ENCODE measurements at places on chromosomes 12 and 14. TPM values are rescaled to one million over a fixed set of nuclear protein-coding genes. Genes with fewer than 3 reads are reported as not detected.

The SLC17A8 gene
- polyA plus RNA-seq = 0.35 TPM

DNA sequence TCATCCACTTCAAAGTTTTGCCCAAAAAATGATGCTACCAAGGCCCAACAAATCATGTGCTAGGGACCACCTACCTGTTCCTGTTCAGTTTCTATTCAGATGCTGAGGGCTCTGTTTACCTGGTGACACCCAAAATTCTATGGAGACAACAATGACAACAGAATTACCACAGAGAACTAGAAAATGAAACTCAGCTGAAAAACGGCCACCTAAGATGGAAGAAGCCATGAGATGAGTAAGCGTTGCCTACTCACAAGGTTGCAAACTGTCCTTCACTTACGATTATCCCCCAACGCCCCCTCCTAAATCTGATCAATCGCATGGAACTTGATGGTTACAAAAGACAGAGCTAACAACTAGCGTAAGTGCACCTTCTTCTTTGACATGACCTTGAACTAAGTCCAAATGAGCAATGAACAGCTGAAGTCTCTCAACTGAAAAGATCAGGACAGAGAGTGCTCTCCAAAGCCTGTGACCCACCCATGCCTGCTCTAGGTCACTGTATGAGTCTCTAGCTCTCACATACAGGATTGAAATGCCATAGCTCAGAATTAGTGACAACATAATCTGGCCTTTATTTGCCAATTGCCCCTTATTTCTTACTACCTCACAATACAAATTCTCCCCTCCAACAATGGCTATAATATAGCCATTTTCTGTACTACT lies at the start of gene RNASE11:
TSS of gene RNASE11 (minus strand) at position 513 of the 666 bp plus-strand sequence.
- no peak for DNase-seq

The OVCH1 gene
- 0.78 TPM for polyA plus RNA-seq

- DNase-seq = peak; percentile 82
Observed at GRCh38 chr14:67269298-67270060, 28.2 kb downstream of the PALS1 start.

DNA sequence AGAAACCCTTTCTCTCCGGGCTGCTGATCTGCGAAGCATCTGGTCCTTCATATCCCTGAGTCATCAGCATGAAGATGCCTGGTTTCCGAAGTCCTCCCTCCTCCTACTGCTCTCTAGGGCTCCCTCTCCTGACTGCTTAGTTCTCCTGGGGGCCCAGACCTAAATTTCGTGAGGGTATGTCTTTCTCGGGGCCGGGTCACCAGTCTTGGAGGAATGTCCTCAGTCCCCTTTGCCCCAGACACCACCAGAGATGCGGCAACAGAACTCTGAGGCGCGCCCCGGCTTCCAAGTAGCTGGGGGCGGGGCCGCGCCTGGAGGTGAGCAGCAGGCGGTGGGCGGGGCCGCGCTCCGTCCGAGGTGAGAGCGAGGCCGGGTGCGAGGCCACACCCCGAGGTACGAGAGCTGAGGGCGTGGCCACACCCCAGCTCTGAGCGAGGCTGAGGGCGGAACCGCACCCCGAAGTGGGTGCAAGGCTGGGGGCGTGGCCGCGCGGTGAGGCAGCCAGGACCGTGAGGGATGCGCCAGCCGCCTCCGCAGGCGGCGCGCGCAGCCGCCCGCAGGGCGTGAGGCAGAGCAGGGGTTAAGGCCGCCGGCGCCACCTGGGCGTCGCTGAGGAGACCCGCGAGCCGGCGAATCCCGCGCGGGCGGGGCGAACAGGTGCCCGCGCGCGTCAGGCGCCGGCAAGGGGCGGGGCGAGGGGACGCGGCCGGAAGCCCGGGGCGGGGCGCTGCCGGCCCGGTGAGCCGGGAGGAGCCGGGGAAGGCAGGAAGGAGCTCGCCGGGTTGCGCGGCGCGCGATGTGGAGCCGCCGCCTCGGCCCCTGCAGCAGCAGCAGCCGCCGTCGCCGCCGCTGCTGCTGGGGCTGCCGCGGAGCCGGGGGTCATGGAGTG lies at the start of gene BICDL1:
TSS of gene BICDL1 (plus strand) at position 765 of the 889 bp plus-strand sequence. CDS start 633 bp downstream, outside the sequence.
- peak; percentile 72 for DNase-seq

GRCh38 chr12:20366776-20367409 lies 1.4 kb upstream of the PDE3A start:
- DNase-seq = no peak

GRCh38 chr14:80637756-80638619 lies 303.6 kb downstream of the CEP128 start:
- DNase-seq = no peak

DNA sequence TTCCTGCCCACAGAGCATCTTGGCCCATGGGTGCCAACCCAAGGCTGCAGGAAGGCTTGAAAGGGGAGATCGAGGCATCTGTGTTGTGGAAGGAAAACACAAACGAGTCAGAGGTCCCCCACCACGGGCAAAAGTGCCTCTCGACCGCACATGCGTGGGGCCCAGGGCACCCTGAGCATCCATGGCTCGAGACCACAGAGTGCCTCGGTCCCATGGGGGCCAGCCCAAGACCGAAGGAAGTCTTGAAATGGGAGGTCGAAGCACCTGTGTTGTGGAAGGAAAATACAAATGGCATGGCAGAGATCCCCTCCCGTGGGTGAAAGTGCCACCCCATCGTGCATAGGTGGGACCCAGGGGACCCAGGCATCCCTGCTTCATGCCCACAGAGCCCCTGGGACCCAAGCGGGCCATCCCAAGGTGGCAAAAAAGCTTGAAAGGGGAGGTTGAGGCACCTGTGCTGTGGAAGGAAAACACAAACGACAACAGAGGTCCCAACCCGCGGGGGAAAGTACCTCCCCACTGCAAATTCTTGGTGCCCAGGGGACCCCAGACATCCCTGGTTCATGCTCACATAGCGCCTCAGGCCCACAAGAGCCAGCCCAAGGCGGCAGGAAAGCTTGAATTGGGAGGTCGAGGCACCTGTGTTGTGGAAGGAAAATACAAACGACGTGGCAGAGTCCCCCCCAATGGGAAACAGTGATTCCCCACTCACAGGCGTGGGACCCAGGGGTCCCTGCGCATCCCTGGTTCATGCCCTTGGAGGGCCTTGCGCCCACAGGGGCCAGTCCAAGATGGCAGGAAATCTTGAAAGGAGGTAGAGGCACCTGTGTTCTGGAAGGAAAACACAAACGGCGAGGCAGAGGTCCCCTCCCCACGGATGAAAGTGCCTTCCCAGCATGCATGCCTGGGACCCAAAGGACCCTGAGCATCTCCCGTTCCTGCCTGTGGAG lies 373.0 kb downstream of the ALG10 start:
- DNase-seq = no peak

DNA sequence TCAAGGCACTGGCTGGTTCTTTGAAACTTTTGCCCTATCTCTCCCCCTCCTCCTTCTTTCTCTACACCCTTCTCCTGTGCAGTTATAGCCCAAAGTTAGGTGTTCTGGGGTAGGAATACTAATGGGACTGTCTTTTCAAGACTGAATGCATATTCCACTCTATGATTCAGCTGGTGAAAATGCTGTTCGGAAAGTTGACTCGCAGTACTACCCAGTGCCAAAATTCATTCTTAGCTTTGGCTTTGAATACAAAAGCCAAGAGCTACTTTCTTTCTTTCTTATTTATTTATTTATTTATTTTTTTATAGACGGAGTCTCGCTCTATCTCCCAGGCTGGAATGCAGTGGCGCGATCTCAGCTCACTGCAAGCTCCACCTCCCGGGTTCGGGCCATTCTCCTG lies 249.2 kb downstream of the ETNK1 start:
- DNase-seq = no peak

DNA sequence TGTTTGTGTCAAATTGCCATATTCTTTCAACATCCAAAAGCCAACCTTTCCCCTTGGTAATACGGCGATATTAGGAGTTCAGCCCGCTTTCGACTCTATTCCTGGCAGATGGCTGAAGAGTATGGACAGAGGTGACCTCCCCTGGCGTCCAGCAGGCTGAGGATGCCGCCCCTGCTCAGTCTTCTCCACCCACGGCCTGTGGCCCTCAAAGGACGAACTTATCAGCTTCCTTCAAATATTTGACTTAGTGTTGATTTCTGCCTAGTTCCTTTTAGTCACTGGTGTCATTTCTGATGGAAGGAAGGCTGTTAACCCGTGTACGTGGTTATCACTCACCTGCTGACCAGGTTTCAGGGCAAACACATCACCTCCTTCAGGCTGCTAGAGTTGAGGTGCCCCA lies 65.0 kb downstream of the TESC start:
- no peak for DNase-seq

GRCh38 chr12:115813256-115813655 lies 464.2 kb downstream of the MED13L start:
- no peak for DNase-seq

GRCh38 chr12:76586764-76587395 lies 27.3 kb upstream of the OSBPL8 start:
- DNase-seq = peak; percentile 36

- no peak for DNase-seq
Observed at GRCh38 chr14:51865953-51866747, 5.7 kb downstream of the GNG2 start.

The EPYC gene
- polyA plus RNA-seq = not detected

- DNase-seq = no peak
Observed at GRCh38 chr14:93895023-93895604, 32.0 kb upstream of the FAM181A start.

GRCh38 chr14:85319998-85320630 lies 209.8 kb upstream of the FLRT2 start:
- no peak for DNase-seq

DNA sequence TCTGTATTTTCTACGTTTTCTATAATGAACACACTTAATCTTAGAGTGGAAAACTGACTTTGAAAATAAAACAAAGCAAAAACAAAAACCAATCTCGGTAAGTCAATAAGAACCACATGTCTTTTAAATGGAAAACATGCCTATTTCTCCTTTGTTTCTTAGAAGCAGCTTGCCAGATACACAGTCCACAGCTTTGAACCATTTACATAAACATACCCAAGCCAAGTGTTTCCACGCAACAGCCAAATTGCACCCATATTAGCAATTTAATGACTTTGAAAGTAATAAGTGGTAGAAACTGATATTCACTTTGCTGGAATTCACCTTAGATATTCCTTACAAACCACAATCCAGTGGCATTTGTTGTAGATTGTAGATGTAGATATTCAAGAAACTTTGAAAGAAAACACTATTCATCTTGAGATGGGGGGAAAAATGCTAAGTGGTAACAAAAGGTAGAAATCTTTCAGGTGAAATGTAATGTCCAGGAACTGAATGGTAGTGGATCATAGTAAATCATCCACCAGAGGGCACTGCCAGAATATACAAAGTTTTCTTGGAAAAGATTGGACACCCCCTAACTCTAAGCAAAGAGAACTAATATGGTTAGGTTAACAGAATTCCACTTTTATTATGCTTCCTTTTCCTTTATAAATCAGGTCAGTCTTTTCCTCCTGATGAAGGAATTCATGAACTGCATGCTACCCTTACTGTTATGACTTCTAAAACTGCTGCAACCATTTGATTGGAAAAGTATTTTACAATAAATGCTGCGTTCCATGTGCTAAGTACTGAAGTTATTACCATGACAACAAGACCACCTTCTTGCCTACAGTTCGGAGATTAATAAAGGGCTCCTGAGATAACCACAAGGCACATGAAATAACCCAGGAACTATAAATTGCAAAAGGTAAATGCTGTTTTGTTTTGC lies 69.8 kb downstream of the RERG start:
- peak; percentile 50 for DNase-seq

The ADCY6 gene
- polyA plus RNA-seq = 94.3 TPM

The ASPG gene
- polyA plus RNA-seq = 12.3 TPM

GRCh38 chr12:12721176-12721751 lies 4.1 kb downstream of the CDKN1B start:
- DNase-seq = no peak

DNA sequence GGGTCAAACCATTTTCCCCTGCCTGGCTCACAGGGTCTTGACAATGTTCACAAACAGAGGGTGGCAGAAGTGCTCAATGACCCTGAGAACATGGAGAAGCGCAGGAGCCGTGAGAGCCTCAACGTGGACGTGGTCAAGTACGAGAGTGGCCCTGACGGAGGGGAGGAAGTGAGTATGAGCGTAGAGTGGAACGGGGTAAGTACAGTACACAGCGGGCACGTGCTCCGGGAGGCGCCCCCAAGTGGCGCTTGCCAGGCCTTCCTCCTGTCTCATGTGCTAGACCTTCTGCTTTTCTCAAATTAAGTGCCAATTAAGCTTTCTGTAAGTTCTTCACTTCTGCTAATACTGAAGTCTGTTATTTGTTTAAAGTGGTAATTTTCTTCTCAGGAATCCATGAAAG lies 35.9 kb downstream of the XRCC3 start:
- DNase-seq = no peak

The MEG3 gene
- 218 TPM for polyA plus RNA-seq

All from left kidney (tissue), 8 donors.